Aorta (tissue), 5 donors: ENCODE measurements at places on chromosomes 2 and 18. TPM values are rescaled to one million over a fixed set of nuclear protein-coding genes. Genes with fewer than 3 reads are reported as not detected.

DNA sequence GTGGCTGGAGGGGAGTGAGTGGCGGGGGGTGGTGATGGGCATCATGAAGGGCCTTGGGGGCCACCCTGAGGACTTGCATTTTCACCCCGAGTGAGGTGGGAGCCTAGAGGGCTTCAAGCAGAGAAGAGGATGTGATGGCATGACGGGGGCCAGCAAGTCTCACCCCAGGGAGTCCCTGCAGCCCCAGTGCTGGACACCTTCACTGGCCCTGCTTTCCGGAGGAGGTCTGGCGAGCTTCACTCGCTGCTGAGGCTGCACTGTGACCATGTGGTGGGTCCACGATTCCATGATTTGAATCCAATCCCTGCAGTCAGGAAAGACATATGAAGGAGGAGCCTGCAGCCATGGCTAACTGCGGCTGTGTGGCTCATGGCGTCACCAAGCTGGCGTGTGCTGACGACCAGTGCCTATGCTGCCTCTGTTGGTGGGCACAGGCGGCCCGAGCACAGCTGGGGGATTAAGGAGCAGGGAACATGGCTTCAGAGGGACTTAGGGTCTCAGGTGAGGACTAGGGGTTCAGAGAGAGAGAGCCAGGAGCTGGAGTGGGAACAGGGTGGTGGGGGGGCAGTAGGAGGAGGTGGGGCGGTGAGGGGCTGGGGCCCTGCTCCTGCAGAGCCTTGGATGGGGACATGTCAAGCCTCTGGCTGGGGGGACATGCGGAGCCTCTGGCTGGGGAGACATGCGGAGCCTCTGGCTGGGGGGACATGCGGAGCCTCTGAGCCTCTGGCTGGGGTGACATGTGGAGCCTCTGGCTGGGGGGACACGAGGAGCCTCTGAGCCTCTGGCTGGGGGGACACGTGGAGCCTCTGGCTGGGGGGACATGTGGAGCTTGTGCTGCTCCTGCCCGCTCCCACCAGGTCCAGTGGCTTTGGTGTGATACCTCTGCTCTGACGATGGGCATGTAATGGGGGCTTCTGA, 3.6 kb downstream of the ZAP70 start:
- DNase-seq, result peak; percentile 57

FAM228A gene
- 1.7 TPM for total RNA-seq

DNA sequence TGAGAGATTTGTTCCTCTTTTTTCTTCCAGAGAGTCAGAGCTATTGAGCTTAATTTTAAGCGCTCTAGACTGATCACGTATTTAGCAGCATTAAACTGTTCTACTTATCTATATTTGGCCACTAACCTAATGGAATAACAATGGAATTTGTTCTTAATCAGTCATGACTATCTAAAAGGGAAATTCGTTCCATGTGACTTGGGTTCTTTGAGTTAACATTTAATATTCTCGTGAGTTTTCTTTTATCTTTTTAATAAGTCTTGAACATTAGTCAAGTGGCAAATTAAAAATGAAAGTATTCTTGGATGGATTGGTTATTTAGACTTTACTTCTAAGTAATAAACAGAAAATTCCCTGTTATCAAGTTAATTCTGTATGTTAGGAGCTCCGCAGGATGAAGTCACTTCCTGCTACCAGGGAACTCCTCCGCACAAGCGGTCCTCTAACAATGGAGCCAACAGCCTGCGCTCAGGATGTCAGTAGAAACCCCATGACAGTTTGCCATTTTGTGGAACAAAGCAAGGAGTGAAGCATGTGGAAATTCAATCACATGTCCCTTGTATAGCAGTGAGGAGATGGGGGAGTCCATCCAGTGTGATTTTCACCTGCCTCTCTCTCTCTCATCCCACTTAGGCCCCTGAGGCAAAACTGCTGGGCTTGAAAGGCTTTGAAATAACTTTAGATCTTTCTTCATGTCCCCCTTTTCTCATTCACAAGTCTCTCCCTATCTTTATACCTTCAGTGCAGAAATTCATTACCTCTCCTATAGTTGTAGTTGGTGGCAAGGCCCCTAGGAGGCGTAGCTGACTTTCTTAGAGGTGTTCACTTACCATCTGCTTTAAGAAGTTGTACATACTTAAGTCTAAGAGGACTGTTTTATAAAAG, 138.1 kb downstream of the WDR7 start:
- no peak for DNase-seq

UBR3 gene
- 63.9 TPM for total RNA-seq

DNA sequence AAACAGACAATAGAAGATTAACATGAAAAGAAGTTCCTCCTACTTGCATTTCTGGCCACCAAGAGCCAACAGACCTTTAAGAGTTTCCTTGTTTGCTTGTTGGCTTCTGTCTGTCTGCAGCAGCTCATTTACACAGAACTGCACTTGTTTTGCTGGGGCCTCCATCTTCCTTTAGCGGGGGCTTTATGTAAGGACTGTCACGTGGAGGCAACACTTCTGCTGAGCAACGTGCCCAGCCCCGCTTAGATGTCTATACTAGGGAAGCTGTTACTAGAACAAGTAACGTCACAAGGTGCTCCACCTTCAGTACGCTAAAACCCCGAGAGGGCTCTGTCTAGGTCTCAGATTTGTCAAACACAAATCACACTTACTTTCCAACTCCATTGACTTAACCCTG, 104.3 kb upstream of the PXDN start:
- no peak for DNase-seq

HJURP gene
- 1.1 TPM for total RNA-seq

GRCh38 chr2:112003576-112004252, 51.4 kb upstream of the TMEM87B start:
- DNase-seq, result no peak

C2orf15 gene
- total RNA-seq, result not detected

OR6B2 gene
- not detected for total RNA-seq

DNA sequence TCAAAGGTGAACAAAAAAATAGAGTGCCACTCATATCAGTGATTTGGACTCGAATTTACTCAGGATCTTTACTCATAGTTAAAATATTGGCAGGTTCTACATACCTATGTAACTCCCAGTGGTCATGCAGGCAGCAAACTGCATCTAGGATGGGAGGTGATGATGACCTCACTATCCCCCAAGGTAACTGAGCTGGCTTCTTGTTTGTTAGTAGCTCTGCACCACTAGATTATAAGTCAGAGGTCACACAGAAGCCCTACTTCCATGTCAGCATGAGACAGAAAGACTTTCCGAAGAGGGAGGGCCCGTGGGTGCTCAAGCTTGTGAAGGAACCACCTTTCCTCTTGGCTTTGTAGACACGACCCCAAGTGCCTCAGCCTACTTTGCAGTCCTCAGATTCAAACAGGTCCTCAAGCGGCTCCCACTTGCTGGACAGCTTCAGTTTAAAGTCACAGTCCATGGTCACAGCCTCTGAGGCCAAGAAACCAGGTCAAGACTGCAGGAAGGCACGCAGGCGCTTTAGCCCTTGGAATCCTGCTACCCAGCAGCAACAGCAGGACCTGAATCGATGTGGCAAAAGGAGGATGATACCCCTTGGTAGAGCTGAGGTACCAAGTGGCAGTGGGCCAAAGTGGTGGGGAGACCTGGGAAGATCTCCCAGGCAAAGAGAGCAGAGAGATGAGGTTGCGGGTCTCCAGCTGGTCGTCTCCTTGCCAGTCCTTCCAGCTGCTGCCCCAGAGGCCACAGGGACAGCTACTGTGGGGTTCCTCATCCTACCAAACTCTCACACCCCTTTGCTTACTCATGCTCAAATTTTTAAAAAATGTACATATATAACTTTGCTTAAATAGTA, 4.3 kb downstream of the NTSR2 start:
- DNase-seq, result no peak

LRRTM1 gene
- total RNA-seq, result 0.19 TPM

GRCh38 chr18:32346671-32347070, 124.0 kb downstream of the GAREM1 start:
- no peak for DNase-seq

DNA sequence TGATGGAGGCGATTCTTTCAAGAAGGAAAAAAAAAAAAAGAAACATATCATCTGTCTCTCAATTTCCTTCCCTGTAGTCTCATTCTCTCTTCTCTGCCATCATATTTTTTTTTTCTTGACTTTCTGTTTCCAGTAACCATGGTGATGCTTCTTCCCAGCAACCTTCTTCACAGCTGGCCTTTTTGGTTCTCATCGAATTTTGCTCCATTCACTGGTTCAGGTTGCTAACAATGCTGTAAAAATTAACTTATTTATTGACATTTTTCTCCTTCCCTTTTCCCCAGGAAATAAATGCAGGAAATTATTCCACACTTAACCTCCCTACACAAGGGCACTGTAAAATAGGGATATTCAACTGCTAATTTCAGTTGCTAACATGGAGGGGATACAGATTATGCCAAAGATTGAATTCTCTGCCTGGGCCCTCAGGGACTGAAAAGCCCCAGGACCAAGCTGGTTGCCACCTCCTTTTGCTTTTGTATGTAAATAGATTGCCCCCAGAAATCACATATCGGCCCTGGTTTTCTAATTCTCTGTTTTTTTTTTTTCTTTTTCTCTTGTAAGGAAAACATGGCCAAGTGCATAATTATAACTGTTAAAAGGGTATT, 154.7 kb downstream of the MAP2 start:
- DNase-seq, result no peak

- no peak for DNase-seq
Measured at GRCh38 chr2:165634282-165634681, 159.8 kb downstream of the GALNT3 start.

GRCh38 chr2:169480079-169480465, 778 bp downstream of the BBS5 start:
- DNase-seq, result no peak

DNA sequence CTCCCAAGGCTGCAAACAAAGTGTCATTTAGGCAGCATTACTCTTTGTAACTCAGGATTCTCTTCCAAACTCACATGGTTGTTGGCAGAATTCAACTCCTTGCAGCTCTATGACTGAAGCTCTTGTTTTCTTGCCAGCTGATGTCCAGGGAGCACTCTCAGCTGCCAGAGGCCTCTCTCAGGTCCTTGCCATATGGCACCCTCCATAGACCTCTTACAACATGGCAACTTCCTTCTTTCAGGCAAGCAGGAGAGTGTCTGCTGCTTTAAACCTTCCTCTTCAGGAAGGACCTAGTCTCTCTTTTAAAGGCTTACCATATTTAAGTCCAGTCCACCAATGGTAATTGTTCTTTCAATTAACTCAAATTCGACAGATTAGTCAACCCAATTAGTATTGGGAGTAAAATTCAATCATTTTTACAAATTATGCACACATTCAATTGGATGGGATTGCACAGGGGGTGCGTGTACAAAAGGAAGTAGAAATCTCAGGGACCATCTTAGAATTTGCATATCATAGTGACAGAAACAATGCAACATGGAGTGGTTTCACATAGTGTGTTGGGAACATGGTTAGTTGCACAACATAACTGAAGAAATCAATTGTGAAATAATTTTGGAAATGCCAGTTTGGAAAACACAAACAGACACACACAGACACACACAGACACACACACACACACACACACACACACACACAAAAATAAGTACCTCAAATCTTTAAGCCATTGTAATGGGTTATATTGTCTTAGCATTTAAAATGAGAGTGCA, 893.5 kb upstream of the ZEB2 start:
- DNase-seq, result no peak
